ENCODE measurements at places on chromosomes 12 and 14. TPM values are rescaled to one million over a fixed set of nuclear protein-coding genes. Genes with fewer than 3 reads are reported as not detected.

Gene SPTSSA
- polyA plus RNA-seq = 26.2 TPM

Gene FAM181A
- not detected for polyA plus RNA-seq

Gene ZFYVE1
- polyA plus RNA-seq = 3.4 TPM

Gene OR4N5
- not detected for polyA plus RNA-seq

Gene PRR4
- polyA plus RNA-seq = 1.9 TPM

Gene ANG
- 0.94 TPM for polyA plus RNA-seq

Gene DDIT3
- 38.8 TPM for polyA plus RNA-seq

Gene IFNG-AS1
- polyA plus RNA-seq = 2.2 TPM

Gene IQSEC3
- polyA plus RNA-seq = not detected

Gene SSPN
- polyA plus RNA-seq = not detected

Gene GALNT6
- polyA plus RNA-seq = 0.91 TPM

Gene TAS2R7
- not detected for polyA plus RNA-seq

Gene EXD2
- polyA plus RNA-seq = 2.2 TPM

Gene KRT5
- polyA plus RNA-seq = not detected

Gene NTF3
- not detected for polyA plus RNA-seq

Gene TMEM233
- polyA plus RNA-seq = not detected

Gene GDF11
- 1.7 TPM for polyA plus RNA-seq

Gene STON2
- not detected for polyA plus RNA-seq

Gene TMEM132D
- not detected for polyA plus RNA-seq

Gene HOXC12
- not detected for polyA plus RNA-seq

Gene HOXC11
- not detected for polyA plus RNA-seq

Gene OAS1
- polyA plus RNA-seq = 22.3 TPM

Gene TSPAN11
- not detected for polyA plus RNA-seq

Gene PLBD1
- polyA plus RNA-seq = 8.4 TPM

Gene TBC1D30
- polyA plus RNA-seq = 5.8 TPM

Gene KRT78
- polyA plus RNA-seq = not detected

Gene CD4
- polyA plus RNA-seq = 2.0 TPM

Gene CAPZA3
- not detected for polyA plus RNA-seq

Gene WDHD1
- polyA plus RNA-seq = 6.6 TPM

Gene IL22
- not detected for polyA plus RNA-seq

Gene TECPR2
- polyA plus RNA-seq = 5.5 TPM

Gene ARHGAP9
- 163 TPM for polyA plus RNA-seq

Gene RNASE4
- 1.6 TPM for polyA plus RNA-seq

Gene RNU7-1
- not detected for polyA plus RNA-seq

Gene VPS29
- polyA plus RNA-seq = 153 TPM

Gene GARIN6
- not detected for polyA plus RNA-seq

Gene COQ10A
- polyA plus RNA-seq = 18.3 TPM

Gene TMPRSS12
- polyA plus RNA-seq = not detected

Gene BDKRB2
- not detected for polyA plus RNA-seq

Data from immature natural killer cell (primary cell).